Activated CD4-positive, alpha-beta T cell treated with anti-CD3 and anti-CD28 coated beads for 4 hours (primary cell): ENCODE measurements at places on chromosomes 4 and X.

- no peak for DNase-seq
These were observed 15.4 kb downstream of the STOX2 start for GRCh38 chr4:183920512-183920911.

- no peak for DNase-seq
These were observed 515.4 kb upstream of the ATOH1 start for GRCh38 chr4:93313197-93313596.

GRCh38 chrX:134571796-134572195, 86.5 kb downstream of the PLAC1 start:
- no peak for DNase-seq

GRCh38 chr4:152708796-152709195, 29.0 kb upstream of the TMEM154 start:
- no peak for DNase-seq

DNA sequence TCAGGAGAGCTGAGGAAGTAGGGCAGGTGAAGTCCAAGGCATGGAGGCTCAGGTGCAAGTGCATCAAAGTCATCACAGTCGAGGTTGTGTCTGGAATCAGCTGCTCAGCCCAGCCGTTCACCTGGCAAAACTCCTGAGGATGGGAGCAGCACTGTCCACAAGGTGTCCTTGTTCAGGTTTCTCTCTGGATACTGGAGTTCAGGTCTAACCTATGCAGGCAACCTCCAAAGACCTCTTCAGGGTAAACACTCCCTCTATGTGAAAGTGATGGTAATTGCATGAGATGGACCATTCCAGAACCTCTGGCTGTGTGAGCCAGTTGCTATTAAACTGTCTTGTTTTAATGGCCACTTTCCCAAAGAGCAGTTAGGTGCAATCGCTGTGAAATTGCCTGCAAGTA, 120.2 kb upstream of the PSAPL1 start:
- DNase-seq = no peak

- no peak for DNase-seq
These were observed 306.9 kb upstream of the PPARGC1A start for GRCh38 chr4:24196785-24197184.

GRCh38 chr4:179040259-179040658, 1598.0 kb upstream of the AGA start:
- DNase-seq = no peak
